B cell (primary cell): ENCODE measurements at places on chromosomes 7 and 10. TPM values are rescaled to one million over a fixed set of nuclear protein-coding genes. Genes with fewer than 3 reads are reported as not detected.

- DNase-seq = no peak
These were observed 39.8 kb downstream of the AKR1B1 start for GRCh38 chr7:134419085-134419484.

GRCh38 chr7:99461221-99461620 is 4.7 kb downstream of the ATP5MF start:
- DNase-seq = no peak

DNA sequence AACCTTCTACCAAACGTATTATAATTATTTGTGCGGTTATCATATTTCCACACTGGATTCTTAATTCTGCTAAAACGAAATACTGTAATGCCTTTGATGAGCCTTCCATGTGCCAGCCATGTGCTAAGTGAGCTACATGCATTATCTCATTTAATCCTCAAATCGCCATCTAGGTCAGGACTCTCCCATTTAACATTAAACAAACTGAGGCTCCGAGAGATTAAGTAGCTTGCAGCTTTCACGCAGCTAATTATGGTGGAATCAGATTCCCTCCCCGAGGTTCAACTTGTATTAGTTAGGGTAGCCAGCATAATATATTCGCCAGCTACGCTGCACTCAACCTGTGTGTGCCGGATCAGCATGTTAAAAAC is 798 bp upstream of the TSPAN33 start:
- peak; percentile 23 for DNase-seq

DNA sequence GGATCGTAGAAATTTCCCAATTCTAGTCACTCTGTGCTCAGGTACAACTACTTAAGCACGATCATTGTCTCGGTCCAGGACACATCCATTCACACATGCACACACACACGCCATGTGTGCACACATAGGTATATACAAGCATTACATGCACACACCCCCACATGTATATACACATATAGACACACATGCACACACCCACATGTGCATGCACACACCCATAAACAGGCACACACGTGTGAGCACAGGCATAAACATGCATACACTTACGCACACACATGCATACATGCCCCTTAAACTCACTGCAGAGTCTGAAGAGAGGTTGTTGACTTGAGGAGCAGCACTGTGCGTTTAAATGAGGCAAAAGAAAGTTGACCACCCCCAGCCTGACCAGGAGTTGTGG is 32.5 kb upstream of the INSIG1 start:
- no peak for DNase-seq

GRCh38 chr10:121994429-121994941 is 5.5 kb downstream of the TACC2 start:
- DNase-seq = no peak

DNA sequence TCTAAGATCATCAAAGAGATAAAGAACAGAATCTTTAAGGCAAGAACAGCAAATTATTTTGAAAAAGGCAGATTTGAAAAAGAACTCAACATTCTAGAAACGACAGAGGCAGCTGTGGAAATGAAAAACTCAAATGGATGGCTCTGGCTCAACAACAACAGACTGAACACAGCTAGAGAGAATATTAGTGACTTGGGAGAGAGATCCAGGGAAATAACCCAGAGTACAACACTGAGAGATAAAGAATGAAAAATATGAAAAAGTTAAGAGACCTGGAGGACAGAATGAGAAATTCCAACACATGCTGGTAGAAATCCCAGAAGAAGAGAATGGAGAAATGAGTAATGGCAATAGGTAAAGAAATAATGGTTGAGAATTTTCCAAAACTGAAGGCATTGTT is 17.9 kb upstream of the ZNF777 start:
- DNase-seq = no peak

- DNase-seq = peak; percentile 64
These were observed 1.8 kb downstream of the TNRC18 start for GRCh38 chr7:5421714-5422395.

- DNase-seq = no peak
These were observed 40.7 kb downstream of the GRID2IP start for GRCh38 chr7:6510476-6511133.

GRCh38 chr10:61841338-61841875 is 60.1 kb upstream of the ARID5B start:
- no peak for DNase-seq

DNA sequence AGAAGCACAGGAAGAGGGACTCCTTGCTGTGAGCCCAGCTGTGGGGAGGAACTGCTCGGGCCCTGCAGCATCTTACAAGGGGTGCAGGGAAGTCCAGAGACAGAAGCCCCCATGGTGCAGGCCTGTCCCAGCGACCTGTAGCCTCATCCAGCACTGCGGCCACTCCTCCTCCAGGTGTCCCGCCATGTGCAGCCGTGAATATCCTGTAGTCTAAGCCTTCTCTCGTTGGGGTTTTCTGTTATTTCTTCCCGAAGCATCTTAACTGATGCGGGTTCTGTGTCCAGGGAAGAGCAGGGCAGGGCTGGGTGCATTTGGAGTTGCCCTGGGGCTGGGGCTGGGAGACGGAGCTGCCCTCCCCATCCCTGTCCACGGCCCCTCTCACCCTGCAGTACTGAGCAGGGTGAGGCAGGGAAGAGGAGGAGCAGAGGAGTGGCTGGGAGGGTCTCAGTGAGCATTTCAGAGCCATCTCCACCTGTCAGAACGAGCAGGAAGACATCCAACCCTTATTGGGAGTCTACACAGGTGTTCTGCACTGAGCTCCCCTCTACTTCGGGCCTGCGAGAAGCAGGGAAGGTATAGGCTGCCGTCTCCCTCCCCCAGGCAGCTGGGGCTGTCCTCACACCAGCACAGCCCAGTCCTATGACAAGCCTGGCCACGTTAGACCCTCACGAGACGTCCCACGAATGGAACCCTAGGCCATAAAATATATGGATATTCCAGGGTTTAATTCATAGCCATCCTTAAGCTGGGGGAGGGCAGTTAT is 494.5 kb downstream of the DNAJB6 start:
- DNase-seq = no peak

AKR1C4 gene
- total RNA-seq = not detected in 2 replicates

MACC1 gene
- total RNA-seq = 4.9 and 6.2 TPM in 2 replicates

SORBS1 gene
- total RNA-seq = 0.44 and 1.5 TPM in 2 replicates
